ENCODE measurements at places on chromosomes 4 and X. TPM values are rescaled to one million over a fixed set of nuclear protein-coding genes. Genes with fewer than 3 reads are reported as not detected.
A peak's percentile ranks its signal among the peaks of the same experiment; 100 is the strongest.

GRCh38 chrX:38985375-38985774 is 184.1 kb downstream of the MID1IP1 start:
- no peak for DNase-seq

The VSIG1 gene
- total RNA-seq: not detected

DNA sequence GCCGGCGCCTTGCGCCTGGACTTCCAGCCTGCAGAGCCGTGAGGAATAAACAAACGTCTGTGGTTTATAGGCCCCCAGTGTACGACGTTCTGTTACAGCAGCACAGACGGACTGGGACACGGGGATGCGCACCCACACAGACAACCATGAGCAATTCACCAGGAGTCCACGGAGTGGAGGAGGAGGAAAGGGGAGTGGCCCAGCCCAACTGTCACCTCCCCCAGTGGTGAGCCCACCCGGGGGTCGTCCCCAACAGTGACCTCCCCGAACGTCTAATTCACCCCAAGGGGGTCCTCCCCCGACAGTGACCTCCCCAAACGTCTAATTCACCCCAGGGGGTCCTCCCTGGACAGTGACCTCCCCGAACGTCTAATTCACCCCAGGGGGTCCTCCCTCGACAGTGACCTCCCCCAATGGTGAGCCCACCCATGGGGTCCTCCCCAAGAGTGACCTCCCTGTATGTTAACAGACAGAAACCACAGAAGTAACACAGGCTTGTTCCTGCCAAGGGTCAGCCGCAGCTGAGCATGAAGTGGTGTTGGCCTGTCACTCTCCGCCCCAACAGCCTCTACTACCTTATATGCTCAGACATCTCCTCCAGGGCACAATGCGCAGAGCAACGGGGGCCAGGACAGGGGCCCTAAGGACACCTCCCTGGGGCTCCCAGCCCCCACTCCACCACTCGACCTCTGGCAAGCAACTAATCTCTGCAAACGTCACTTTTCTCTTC is 6.2 kb downstream of the GAK start:
- DNase-seq: no peak

DNA sequence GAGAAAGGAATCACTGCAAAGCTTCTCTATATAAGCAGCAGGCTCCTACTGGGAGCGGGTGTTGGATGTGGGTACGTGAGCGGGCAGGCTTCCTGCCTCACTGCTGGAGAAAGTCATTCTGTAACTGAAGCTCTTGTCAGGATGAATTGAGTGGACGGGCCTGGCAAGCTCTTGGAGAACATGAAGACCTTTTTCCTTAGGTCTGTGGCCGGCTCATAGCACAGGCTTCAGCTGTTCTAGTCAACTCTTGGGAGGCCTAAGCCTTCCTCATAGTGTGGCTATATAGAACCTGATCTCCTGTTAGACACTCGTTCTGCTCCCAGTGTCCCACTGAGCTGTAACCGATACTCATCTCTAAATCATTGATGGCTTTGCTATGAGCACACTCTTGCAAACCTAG is 108.2 kb upstream of the GPC4 start:
- DNase-seq: no peak

GRCh38 chr4:5932035-5932568 is 39.2 kb upstream of the CRMP1 start:
- peak; percentile 47 for DNase-seq

- no peak for DNase-seq
These were observed 84.0 kb downstream of the WWC2 start for GRCh38 chr4:183182873-183183725.

- DNase-seq: peak; percentile 76
These were observed 580 bp downstream of the NAF1 start for GRCh38 chr4:163166041-163166579.

DNA sequence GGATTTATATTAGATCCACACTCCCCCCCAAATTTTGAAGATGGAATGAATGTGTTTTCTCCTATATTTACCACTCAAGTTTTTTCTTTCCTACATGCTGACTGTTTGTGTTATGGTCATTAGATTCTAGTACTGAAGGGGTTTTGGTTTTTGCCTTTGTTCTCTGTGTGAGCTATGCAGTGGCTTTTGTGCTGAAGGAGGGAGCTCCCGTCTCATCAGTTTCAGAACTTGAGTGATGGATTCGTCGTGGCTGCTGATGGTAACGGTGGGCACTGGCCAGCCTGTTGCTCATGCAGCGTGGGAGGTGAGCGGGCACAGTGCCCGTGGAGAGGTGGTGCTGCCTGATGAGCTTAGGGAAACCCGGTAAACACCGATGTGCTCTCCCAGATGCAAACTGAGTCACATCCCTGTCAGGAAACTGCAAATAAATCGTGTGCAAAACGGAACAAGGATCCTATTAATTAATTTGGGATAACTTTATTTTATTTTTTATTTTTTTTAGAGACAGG is 101.5 kb downstream of the SORBS2 start:
- DNase-seq: no peak

The FAM47A gene
- not detected for total RNA-seq

DNA sequence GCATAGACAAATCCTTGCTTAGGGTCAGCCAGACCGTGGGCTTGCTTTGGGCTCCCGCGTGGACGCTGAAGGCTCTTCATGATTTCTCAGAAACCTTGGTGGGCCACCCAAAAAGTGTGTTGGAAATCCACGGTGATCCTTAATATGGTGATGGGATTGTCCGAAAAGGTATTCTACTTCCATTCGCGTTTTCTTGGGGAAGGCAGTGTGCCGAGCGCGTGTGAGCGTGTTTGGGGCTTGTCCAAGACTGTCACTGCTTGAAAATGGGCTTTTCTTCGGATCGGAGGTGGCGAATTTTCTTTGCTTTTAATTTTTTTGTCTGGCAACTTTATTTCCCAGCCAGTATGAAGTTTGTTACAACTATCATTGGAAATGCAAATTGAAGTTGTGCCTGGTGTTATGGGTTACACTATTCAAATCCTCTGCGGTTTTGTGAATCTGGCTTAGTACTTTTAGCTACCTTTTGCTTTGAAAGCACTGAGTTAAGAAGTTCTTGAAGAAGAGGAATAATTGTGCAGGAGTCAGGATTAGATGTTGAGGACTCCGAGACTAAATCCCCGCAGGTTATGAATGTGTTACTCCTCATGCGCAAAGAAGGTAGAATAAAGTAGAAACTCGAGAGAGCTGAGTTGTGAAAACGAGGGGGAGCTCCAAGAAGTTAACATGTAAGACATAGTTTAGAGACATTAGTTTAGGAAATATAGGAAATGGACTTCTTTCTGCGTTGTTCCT is 3.2 kb downstream of the SPRY1 start:
- DNase-seq: no peak

The TMEM271 gene
- total RNA-seq: not detected

The TLR2 gene
- 5.1 TPM for total RNA-seq

DNA sequence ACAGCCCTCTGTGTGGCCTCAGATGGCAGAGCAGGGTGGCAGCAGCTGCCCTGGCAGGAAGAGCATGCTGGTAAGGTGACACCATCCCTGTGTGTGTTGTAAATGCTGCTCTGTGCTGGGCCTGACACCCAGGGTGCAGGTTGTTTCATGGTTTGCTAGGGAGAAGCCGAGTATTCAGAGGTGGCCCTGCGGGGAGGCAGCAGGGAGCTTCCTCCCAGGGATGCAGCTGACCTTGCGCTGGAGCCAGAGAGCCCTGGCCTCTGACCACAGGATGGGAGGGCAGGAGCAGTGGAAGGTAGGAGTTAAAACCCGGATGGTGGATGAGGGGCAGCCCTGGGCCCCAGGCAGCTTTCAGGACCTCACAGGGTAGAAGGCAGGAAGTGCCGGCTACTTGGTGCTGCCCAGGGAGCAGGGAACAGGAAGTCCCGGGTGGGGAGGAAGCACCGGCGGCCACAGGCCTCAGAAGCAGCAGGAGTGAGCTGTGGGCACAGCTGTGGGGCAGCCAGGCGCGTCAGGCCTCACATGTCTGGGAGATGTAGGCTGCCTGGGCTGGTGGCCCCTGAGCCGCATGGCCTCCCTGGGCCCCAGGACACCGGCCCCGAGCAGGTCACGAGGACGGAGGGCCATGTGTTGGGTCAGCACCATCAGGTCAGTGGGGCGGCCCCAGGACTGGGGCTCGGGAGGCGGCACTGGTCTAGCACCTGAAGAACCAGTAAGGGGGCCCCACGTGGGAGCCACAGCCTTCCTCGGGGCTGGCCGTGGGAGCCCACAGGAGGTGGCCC is 19.1 kb downstream of the SH3BP2 start:
- peak; percentile 93 for DNase-seq

The DCX gene
- total RNA-seq: 0.19 TPM

DNA sequence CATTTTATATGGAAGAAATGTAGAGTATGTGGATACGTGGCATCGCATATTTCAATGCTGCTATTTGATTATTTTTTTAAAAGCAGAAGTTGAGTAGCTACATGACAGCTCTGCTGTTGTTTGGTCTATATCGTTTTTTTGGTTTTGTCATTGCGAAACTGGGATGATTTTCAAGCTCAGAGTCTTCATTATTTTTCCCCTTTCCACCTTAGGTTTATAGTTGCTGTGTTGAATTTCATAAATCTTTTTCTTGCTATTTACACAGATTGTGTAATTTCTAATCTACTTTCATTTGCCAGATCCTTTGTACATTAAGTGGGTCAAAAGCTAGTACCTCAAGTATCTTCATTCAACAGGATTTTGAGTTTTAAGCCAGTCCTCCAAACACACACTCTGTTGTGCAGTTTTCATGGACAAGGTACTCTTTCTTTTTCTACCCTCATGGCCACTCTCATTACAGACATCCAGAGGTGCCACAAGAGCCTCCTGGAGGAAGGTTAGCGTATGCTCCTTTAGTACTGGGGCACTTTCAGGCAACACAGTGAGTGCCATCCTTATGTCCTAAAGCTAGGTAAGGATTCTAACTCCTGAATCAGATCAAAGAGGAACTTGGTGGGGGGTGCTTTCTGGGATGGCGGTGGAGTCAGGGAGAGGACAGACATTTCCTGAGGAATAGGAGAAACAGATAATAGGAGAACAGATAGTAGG is 123.2 kb downstream of the FHIP1A start:
- DNase-seq: no peak

The RASSF6 gene
- total RNA-seq: not detected

- DNase-seq: no peak
These were observed 70.6 kb downstream of the PKD2 start for GRCh38 chr4:88077911-88078524.

- no peak for DNase-seq
These were observed 6.3 kb downstream of the KLF3 start for GRCh38 chr4:38670109-38670901.

The HS6ST2 gene
- 0.24 TPM for total RNA-seq

The ACSL1 gene
- 98.6 TPM for total RNA-seq

GRCh38 chr4:94352163-94352562 is 9.5 kb upstream of the HPGDS start:
- DNase-seq: no peak

The MAGEA8 gene
- total RNA-seq: not detected

GRCh38 chrX:10893976-10894375 is 217.2 kb upstream of the HCCS start:
- DNase-seq: no peak

- DNase-seq: no peak
These were observed 40.0 kb upstream of the DYNLT3 start for GRCh38 chrX:37887347-37887746.

GRCh38 chrX:49186125-49187027 is at the start of gene PRICKLE3:
PRICKLE3 (minus strand) TSS chrX:49186373; CDS start chrX:49186297, 76 bp downstream.
- peak; percentile 90 for DNase-seq

DNA sequence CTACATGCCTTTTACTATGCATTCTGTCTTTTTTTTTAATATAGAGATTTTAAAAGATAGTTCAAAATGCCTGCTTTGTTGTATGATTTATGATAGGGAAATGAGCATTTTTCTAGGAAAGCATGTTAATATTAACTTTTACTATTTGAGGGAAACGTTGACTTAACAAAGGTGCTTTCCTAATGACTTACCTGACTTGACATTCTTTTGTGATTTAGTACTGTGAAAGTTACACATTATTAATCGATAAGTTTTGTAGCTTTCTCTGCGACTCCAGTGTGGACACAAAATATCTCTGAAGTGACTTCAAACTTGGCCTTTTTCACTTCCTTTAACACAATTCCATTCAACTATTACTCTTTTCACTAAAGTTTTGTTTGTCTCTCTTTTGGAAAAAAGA is 184.3 kb downstream of the GC start:
- DNase-seq: no peak

GRCh38 chr4:57639561-57640382 is 529.6 kb upstream of the IGFBP7 start:
- DNase-seq: no peak

- DNase-seq: no peak
These were observed 127.6 kb downstream of the GPC3 start for GRCh38 chrX:133857640-133858269.

The RBMXL3 gene
- total RNA-seq: not detected

GRCh38 chr4:131721883-131722282 is 1427.2 kb upstream of the PCDH10 start:
- no peak for DNase-seq

The CXCL1 gene
- 0.86 TPM for total RNA-seq

- no peak for DNase-seq
These were observed 39.7 kb downstream of the VEGFC start for GRCh38 chr4:176753049-176753448.

The ADH4 gene
- not detected for total RNA-seq

- DNase-seq: no peak
These were observed 79.1 kb upstream of the DDX60 start for GRCh38 chr4:168397611-168398169.

The PNMA6F gene
- not detected for total RNA-seq

GRCh38 chr4:76957004-76957738 is 7.6 kb downstream of the SEPTIN11 start:
- DNase-seq: no peak

DNA sequence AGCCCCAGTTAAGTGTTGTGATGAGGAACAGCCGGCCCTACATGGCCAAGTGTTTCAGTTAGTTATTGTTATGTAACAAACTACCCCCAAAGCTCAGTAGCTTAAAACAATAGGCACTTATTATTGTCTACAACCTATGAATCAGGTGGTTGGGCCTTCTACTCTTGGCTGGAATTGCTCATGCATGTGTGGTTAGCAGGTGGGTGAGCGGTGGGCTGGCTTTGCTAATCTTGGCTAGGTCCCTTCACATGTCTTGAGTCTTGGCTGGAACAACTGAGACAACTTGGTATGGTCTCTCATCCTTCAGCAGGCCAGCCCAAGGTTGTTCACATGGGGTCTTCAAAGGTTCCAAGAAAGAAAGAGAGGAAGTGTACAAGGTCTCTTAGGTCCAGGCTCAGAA is 54.5 kb upstream of the CHRNA9 start:
- no peak for DNase-seq

GRCh38 chr4:156992943-156993342 is 21.3 kb upstream of the PDGFC start:
- DNase-seq: no peak

The PLP2 gene
- total RNA-seq: 84.9 TPM

DNA sequence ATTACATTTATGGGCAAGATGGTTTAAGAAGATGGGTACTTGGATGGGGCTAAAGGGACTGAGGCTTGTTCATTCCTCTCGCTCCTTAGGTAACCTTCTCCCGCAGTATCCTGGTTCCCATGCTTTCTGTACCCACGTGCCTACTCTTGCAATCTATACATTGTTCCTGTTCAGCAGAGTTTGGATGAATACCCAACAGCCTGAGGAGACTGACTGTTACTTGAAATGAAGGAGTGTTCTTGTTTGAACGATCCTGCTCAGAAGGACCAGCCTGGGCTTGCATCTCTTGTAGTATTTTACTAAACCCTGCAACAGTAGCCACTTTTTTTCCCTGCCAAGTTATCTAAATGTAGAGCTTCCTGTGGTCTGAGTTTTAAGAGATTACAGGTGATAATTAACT is 33.7 kb upstream of the ADH6 start:
- no peak for DNase-seq
